ENCODE measurements at places on chromosomes 12 and 14.

DNA sequence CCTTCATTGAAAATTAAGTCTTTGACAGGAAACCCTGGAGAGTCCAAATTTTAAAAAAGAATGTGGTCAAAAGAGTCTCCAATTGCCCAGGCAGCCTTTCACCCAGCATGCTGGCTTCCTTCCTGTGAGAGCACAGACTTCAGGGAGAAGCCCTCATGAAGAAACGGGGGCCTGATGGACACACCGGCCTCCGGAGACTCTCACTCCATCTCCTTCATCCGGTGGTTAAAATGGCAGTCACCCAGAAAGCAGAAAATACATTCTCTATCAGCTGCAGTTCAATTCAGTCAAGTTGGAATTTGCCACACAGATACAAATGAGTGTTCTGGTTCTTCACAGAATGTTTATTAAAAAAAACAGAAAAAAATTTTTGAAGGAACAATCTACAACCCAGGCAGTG, 56.5 kb downstream of the CPM start:
- DNase-seq, result no peak

GRCh38 chr14:92603309-92604242, 90.0 kb downstream of the RIN3 start:
- no peak for DNase-seq

DNA sequence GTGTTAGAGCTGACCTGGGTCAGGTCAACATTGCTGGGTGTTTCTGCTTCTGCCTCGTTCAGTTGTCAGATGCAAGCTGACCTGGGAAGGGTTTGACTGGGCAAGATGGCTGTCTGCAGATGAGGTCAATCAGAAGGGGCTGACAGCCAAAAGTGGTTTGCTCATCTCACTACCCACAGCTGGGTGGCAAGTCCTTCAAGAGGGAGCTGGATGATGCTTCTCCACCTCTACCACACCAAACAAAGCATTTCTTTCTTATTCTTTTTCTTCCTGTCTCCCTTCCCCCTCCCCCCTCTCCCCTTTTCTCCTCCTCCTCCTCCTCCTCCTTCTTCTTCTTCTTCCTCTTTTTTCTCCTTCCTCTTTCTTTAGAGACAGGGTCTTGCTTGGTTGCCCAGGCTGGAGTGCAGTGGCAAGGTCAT, 268.2 kb upstream of the PLEKHG7 start:
- DNase-seq, result peak; percentile 37

- no peak for DNase-seq
Observed at GRCh38 chr14:38187528-38187927, 20.2 kb upstream of the SSTR1 start.

GRCh38 chr14:25756876-25757275, 706.9 kb upstream of the STXBP6 start:
- no peak for DNase-seq

DNA sequence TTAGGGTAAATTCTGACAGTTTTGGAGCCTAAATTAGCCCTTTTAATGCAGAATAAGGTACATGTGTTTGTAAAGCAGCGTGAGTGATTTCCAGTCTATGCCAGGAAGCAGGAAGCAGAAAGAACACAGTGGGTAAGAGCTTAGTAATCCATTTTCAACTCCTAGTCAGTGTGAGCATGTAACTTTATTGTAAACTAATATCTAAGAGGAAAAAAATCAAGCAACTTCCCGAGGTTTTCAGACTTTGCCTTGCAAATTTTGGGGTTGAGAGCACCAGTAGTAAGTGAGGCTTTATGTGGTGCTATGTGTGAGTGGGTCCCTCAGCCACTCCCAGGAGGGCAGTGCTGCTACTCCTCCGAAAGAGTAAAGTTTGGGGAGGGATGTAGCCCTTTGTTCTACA, 2.9 kb downstream of the CIPC start:
- no peak for DNase-seq

- peak; percentile 61 for DNase-seq
Observed at GRCh38 chr14:24132061-24132685, 1.7 kb downstream of the FITM1 start.

Measured in Peyer's patch (tissue), 4 donors.